ENCODE measurements at places on chromosomes 5 and 9.

DNA sequence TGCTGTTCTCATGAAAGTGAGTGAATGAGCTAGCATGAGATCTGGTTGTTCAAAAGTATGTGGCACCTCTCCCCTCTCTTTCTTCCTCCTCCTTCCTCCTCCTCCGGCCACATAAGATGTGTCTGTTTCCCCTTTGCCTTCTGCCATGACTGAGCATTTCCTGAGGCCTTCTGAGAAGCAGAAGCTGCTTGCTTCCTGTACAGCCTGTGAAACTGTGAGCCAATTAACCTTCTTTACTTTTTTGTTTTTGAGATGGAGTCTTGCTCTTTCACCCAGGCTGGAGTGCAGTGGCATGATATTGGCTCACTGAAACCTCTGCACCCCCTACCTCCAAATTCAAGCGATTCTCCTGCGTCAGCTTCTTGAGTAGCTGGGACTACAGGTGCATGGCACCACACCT, 6.1 kb downstream of the S100Z start:
- H3K36me3 ChIP-seq, result peaks cover 21% of the 10 kb centered on the region
- no peaks in the 10 kb centered on the region for H3K27me3 ChIP-seq
- H3K27ac ChIP-seq, result peak overlapping the region; percentile 94
- H3K4me3 ChIP-seq, result peak overlapping the region; percentile 50
- peaks cover 40% of the 10 kb centered on the region for H3K4me1 ChIP-seq

GRCh38 chr5:31158686-31159085, 34.8 kb upstream of the CDH6 start:
- no peaks in the 10 kb centered on the region for H3K36me3 ChIP-seq
- no peak overlapping the region for H3K27ac ChIP-seq
- no peak for DNase-seq
- no peaks in the 10 kb centered on the region for H3K27me3 ChIP-seq

DNA sequence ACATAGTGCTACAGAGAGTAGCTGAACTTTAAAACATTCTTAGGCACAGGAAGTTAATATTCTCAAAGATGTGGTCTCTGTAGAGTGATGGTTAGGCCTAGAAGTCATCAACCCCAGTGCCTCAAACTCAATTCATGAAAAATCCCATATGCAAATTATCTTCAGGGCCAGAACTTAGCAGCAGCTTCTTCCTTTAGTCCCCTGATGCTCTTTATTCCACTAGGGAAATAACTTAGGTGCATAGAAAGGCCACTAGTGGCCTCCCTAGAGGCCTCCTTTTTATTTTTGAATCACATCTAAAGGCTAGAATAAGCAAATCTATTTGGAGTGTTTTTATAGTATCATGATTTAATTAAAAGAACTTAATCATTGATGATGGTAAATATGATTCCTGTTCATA, 88.3 kb downstream of the GIN1 start:
- peaks cover 10% of the 10 kb centered on the region for H3K36me3 ChIP-seq
- H3K27me3 ChIP-seq, result peaks cover 2% of the 10 kb centered on the region
- no peak overlapping the region for H3K4me3 ChIP-seq
- H3K4me1 ChIP-seq, result no peaks in the 10 kb centered on the region
- DNase-seq, result no peak

- H3K4me1 ChIP-seq, result peaks cover 42% of the 10 kb centered on the region
- peaks cover 17% of the 10 kb centered on the region for H3K36me3 ChIP-seq
- H3K27me3 ChIP-seq, result no peaks in the 10 kb centered on the region
- DNase-seq, result peak; percentile 88
- H3K4me3 ChIP-seq, result peak within 1 kb of the TSS; percentile 99
Measured at GRCh38 chr9:125261501-125262293, at the start of gene GAPVD1. Gene GAPVD1, plus strand, starts transcription at chr9:125261826. Its CDS starts 37,096 bp downstream, at chr9:125298922.

- no peaks in the 10 kb centered on the region for H3K27me3 ChIP-seq
- H3K4me3 ChIP-seq, result no peak overlapping the region
- no peaks in the 10 kb centered on the region for H3K36me3 ChIP-seq
- no peak overlapping the region for H3K27ac ChIP-seq
- H3K4me1 ChIP-seq, result no peaks in the 10 kb centered on the region
Measured at GRCh38 chr9:76926846-76927245, 20.9 kb upstream of the PRUNE2 start.

DNA sequence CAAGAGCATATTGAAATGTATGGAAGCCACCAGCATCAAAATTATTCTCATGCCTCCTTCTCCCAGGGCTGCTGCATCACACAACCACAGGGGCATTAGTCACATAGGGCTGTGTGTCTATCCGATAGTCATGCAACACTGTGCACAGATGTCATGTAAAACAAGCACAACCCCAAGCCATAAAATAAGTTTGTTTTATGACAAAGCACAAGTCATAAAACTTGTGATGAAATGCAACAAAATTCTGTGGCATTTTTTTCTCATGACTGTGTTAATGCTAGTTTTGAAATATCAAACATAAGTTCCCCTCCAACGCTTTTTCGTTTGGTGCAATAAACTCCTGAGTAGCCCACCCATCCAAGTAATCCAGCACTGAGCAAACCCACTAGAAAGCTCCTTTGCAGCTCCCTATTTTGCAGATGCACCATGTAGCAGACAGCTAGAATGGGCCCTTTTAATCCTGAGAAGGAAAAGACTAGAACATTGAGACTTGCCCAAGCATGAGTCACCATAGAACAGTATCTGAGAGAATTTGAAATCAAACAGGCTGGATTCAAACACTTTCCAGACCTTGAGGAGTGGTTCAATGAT, 93.3 kb upstream of the ZNF366 start:
- no peak for DNase-seq
- no peak overlapping the region for H3K4me3 ChIP-seq
- H3K27ac ChIP-seq, result no peak overlapping the region
- H3K27me3 ChIP-seq, result no peaks in the 10 kb centered on the region
- no peaks in the 10 kb centered on the region for H3K4me1 ChIP-seq

- DNase-seq, result no peak
- no peak overlapping the region for H3K4me3 ChIP-seq
- H3K27me3 ChIP-seq, result peaks cover 14% of the 10 kb centered on the region
- H3K36me3 ChIP-seq, result no peaks in the 10 kb centered on the region
- H3K27ac ChIP-seq, result no peak overlapping the region
Measured at GRCh38 chr9:121690316-121690715, 38.9 kb downstream of the DAB2IP start.

DNA sequence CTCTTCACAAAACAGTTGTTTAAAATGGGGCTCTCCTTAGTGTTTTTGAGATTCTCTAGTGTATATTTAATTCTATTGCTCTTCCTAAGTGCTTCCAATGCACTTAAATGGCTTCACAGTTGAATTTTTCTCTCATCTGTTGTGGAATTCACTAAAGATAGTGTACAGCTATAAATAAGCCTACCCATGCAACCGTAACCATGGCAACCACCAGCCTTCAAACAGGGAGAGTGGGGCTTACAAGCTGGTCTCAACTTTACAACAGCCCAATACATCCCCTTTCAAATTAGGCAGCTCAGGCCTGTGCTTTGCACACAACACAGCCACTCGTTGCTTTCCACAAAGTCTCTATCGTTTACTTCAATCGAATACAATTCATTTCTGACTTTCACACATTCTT, 144.0 kb upstream of the PLPPR1 start:
- H3K27ac ChIP-seq, result no peak overlapping the region
- H3K27me3 ChIP-seq, result no peaks in the 10 kb centered on the region
- H3K4me3 ChIP-seq, result no peak overlapping the region
- no peaks in the 10 kb centered on the region for H3K36me3 ChIP-seq
- no peaks in the 10 kb centered on the region for H3K4me1 ChIP-seq

- H3K36me3 ChIP-seq, result peaks cover 19% of the 10 kb centered on the region
- no peaks in the 10 kb centered on the region for H3K27me3 ChIP-seq
- no peak overlapping the region for H3K4me3 ChIP-seq
- no peak for DNase-seq
- peaks cover 1% of the 10 kb centered on the region for H3K4me1 ChIP-seq
- no peak overlapping the region for H3K27ac ChIP-seq
Measured at GRCh38 chr9:113368982-113369854, 7.6 kb downstream of the HDHD3 start.

DNA sequence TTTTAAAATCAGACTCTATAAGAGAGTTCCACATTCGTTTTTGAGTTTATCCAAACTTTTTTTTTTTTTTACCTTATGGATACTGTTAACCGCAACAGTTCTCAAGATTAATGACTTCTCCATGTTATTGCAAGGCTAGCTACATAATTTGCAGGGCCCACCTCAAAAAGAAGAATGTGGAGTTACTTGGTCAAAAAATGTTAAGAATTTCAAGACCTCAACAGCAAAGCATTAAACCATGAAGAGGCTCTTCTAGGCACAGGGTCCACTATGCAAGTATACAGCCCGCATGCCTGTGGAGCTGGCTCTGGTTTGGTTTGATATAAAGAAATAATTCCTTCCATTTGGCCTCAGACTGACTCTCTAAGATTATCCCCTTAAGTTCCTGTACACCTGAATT, 133.3 kb upstream of the TLX3 start:
- H3K4me1 ChIP-seq, result no peaks in the 10 kb centered on the region
- H3K4me3 ChIP-seq, result no peak overlapping the region
- no peak overlapping the region for H3K27ac ChIP-seq
- no peaks in the 10 kb centered on the region for H3K27me3 ChIP-seq

DNA sequence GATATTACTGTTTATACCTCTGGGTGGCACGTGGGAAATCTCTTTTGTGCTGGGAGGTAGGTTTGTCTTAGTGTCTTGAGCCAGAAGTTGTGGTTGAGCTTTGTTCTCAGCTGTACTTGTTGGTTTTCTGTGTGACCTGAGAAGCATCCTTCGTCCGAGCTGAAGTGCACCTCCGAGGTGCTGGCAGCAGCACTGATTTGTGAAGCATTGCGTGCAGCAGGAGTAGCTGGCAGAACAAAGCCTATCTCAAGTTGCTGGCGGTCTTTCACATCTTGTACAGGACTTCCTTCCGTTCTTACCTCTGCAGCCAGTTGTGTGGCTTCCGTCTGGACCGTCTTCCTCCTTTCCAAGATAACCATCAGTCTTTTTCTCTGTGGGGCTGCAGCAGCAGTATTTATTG, 4.3 kb downstream of the PRRC2B start:
- peak overlapping the region; percentile 89 for H3K4me3 ChIP-seq
- H3K27ac ChIP-seq, result peak overlapping the region; percentile 79
- DNase-seq, result peak; percentile 59
- H3K4me1 ChIP-seq, result peaks cover 77% of the 10 kb centered on the region
- H3K27me3 ChIP-seq, result peaks cover 5% of the 10 kb centered on the region

GRCh38 chr5:42781584-42781983, 25.0 kb downstream of the CCDC152 start:
- peaks cover 3% of the 10 kb centered on the region for H3K36me3 ChIP-seq
- H3K4me1 ChIP-seq, result peaks cover 10% of the 10 kb centered on the region
- H3K4me3 ChIP-seq, result no peak overlapping the region
- no peak overlapping the region for H3K27ac ChIP-seq
- no peaks in the 10 kb centered on the region for H3K27me3 ChIP-seq

GRCh38 chr5:67493676-67494075, 297.1 kb upstream of the CD180 start:
- no peaks in the 10 kb centered on the region for H3K4me1 ChIP-seq
- no peak overlapping the region for H3K27ac ChIP-seq
- DNase-seq, result no peak
- H3K27me3 ChIP-seq, result no peaks in the 10 kb centered on the region
- no peaks in the 10 kb centered on the region for H3K36me3 ChIP-seq

DNA sequence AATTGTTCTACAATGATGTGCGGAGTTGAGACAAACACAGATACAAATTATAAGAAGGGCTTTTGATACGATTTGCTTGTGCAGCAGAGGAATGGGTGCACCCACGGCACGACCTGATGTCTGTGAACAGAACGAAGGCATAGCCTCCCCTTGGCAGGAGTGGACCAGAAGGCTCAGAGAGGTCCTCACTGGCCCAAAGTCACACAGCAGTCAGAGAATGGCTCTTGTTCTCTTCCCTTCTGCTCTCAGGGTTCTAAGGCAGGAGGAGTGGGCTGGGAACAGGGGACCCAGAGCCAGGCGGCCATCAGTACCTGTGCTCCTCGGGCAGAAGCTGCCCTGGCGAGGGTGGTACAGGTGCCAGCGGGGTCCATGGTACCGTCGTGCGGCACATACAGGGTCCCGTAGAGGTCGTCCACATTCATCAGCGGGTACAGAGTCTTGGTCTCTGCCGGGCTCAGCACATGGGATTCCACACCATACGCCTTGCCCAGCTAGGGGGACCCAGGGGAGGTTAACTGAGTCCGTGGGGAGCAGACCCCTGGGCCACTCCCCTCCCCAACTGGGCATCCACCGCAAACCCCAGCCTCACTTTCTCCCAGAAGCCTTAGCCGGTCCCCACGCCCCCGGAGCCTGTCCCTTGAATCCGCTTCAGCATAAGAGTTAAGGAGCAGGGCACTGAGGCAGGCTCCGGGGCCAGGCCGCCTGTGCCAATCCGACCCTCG, 7.0 kb downstream of the SARDH start:
- no peaks in the 10 kb centered on the region for H3K27me3 ChIP-seq
- H3K36me3 ChIP-seq, result no peaks in the 10 kb centered on the region
- H3K4me3 ChIP-seq, result no peak overlapping the region
- no peak for DNase-seq

DNA sequence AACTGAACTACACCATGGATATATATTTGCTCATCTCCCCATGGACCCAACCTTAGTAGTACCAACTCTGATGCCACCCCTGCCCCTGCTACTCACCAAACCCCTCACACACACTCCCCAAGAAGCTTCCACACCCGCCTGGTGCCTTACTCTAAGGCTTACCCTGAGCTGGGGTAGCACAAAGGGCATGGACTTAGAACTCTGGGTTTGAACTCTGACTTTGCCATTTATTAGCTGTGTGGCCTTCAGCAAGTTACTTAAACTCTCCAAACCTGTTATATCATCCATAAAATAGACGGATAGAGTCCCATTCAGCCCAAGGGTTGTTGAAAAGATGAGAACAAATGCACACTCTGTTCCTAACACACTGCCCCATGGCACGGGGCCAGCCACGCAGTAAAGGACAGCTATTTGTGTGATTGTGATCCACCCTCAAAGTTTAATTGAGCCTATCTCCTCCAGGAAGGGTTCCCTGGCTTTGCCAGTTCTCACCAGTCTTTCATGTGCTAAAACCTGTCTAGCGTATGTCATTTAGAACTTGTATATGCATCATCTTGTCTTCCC, 111.0 kb downstream of the KLHL3 start:
- no peaks in the 10 kb centered on the region for H3K36me3 ChIP-seq
- H3K4me3 ChIP-seq, result no peak overlapping the region
- DNase-seq, result no peak
- peaks cover 1% of the 10 kb centered on the region for H3K27me3 ChIP-seq
- no peak overlapping the region for H3K27ac ChIP-seq
- H3K4me1 ChIP-seq, result no peaks in the 10 kb centered on the region

- no peak for DNase-seq
- no peak overlapping the region for H3K27ac ChIP-seq
- no peaks in the 10 kb centered on the region for H3K36me3 ChIP-seq
- H3K27me3 ChIP-seq, result peaks cover 1% of the 10 kb centered on the region
- no peaks in the 10 kb centered on the region for H3K4me1 ChIP-seq
Measured at GRCh38 chr5:180173875-180174586, 35.0 kb downstream of the RASGEF1C start.

- no peak for DNase-seq
- H3K4me3 ChIP-seq, result no peak overlapping the region
- H3K27ac ChIP-seq, result no peak overlapping the region
- no peaks in the 10 kb centered on the region for H3K27me3 ChIP-seq
- peaks cover 9% of the 10 kb centered on the region for H3K4me1 ChIP-seq
- H3K36me3 ChIP-seq, result peaks cover 8% of the 10 kb centered on the region
Measured at GRCh38 chr9:100111235-100111634, 12.2 kb downstream of the INVS start.
